ENCODE measurements at places on chromosomes 3 and 15.
A peak's percentile ranks its signal among the peaks of the same experiment; 100 is the strongest.

- DNase-seq: no peak
These were observed 12.8 kb upstream of the SRP14 start for GRCh38 chr15:40051616-40052415.

GRCh38 chr3:183489455-183490210 lies 61.2 kb upstream of the MCF2L2 start:
- no peak for DNase-seq

- DNase-seq: no peak
These were observed 1238.2 kb downstream of the ROBO1 start for GRCh38 chr3:78529601-78530000.

DNA sequence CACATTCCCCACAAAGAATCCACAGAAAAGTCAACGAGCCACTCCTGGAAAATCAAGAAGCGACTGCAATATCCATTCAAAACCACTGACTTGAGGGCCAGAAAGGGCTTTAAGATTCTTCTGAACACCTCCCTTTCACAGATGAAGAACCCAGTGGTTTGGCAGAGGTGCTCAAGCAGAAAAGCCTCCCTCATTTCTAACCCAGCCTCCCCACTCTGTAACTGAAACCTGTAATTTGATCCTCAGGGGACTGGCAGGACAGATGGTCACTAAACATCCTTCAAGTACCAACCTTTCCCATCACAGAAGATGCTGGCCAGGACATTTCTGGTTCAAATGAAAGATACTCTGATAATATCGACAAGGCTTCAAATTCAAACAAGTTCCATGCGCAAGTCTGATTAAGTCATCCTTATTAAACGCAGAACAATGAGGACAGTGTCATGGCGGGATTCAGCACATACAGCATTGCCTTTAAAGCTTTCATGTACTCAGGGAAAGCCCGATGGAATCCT lies 5.5 kb downstream of the SEMA5B start:
- DNase-seq: no peak

GRCh38 chr3:128068156-128068620 lies 16.0 kb downstream of the SEC61A1 start:
- DNase-seq: no peak

DNA sequence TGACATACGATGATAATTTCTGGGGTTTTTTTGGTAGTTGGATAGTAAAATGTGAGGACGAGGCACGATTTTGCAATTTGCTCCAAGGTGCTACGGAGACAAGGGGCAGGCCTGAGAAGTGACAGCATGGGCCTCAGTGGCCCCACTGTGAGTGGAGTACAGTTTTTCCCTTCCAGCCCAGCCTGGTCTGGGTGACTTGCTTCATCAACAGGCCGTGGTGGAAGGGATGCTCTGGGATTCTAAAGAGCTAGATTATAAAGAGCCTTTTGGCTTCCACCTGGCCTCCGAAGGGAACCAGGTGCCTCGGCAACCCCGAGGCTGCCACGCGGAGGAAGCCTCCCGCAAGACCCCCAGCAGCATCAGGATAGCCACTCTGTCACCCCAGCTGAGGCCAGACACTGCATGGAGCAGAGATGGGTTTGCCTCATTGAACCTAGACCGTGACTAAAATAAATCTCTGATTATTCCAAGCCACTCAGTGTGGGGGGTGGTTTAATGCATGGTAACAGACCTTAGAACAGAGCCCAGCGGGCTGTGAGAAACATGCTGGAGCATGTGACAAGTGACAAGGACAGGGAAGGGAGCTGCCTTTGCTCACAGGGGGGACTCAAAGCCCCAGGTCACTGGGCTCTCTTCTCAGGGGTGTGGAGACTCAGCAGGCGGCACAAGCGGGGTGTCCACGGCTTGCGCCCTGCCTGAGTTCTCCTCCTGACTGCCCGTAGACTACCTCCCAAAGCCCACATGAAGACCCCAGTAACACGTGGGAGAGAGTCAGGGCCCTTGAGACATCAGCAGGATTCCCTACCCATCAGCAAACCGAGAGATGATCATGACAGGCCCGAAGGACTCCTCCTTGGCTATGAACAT lies 22.6 kb upstream of the SLC41A3 start:
- DNase-seq: no peak

- no peak for DNase-seq
These were observed 232.0 kb upstream of the HES1 start for GRCh38 chr3:193903966-193904365.

- DNase-seq: no peak
These were observed 37.5 kb upstream of the EPHB1 start for GRCh38 chr3:134757549-134758069.

DNA sequence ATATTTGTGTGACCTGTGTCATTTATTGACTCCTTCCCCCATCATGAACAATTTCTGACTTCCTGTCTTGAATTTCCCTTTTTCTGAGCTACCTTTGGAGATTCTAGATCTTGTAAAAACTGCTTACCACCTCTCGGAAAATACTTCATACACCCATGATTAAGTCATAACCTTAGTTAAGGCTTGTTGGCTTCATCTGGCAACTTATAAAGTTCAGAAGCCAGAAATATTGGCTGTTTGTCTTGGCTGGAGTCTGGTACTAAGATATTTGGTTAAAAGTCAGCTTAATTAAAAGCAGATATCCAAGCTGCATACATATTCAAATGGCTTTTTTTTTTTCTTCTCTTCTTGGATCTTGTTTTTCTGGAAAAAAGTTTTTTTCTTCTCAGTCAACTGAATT lies 37.3 kb upstream of the B3GALNT1 start:
- no peak for DNase-seq

DNA sequence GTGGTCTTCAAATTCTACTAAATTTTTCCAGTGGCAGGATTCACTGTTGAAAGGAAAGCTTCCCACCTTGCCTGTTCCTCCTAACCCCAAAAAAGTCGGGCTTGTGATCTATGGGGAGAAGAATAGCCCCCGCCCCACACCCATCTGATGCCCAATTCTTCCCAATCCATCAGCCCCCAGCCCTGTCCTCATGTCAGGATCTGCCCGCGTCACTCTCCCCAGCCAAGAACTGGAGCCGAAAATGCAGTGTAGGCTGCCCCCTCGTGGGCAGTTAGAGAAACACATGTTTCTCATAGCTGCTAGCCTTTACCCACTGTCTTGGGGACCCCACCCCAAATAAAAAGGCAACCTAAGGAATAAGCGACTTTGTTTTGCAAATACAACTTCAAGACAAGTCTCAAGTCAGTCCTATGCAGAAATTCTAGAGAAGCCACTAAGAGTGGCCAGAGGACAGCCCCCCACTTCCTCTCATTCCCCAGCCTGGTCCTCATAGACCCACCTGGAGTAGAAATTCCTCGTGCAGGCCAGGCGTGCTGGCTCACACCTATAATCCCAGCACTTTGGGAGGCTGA lies 13.0 kb upstream of the CSK start:
- DNase-seq: peak; percentile 63

- DNase-seq: no peak
These were observed 169.9 kb downstream of the XXYLT1 start for GRCh38 chr3:195101001-195101583.

DNA sequence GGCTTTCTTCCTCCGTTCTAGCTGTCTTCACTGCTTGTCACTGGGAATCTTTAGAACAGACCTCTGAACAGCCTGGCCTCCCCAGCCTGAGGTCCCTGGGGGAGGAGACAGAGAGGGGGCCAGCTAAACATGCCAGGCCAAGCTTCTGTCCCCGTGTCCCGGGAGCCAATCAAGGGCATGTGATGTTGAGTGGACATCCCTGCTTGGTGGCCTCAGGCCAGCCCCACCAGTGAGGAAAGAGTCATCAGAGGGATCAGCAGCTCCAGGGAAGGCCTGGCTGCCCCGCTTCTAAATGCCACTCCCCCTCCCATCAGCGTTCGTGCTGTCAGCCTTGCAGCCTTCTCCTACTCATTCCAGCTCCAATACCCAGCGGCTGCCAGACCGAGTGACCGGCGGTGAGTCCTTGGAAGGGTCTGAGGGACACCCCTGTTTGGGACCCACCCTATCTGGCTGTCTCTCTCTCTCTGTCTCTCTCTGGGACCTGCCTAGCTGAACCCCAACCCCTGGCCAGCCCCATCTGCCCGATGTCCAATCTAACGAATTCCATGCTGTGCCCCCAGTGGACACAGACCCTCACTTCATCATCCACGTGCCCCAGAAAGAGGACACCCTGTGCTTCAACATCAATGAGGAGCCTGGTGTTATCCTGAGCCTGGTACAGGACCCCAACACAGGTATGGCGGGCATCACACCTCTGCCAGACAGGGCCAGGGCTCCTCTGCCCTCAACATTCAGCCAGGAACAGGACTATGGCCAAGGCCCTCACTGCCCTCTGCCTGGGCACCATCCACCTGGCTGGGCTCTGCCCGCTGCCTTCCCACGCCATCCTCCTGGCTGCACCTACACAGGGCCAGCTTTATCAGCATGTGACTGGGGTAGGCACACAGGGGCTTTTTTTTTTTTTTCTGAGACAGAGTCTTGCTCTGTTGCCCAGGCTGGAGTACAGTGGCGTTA lies 6.6 kb upstream of the ITIH3 start:
- no peak for DNase-seq

- DNase-seq: no peak
These were observed 25.9 kb upstream of the JMJD7 start for GRCh38 chr15:41801850-41802455.
